ENCODE measurements at places on chromosomes 3 and 15.

GRCh38 chr15:60006203-60006862 lies 2.2 kb downstream of the FOXB1 start:
- DNase-seq = peak; percentile 77

DNA sequence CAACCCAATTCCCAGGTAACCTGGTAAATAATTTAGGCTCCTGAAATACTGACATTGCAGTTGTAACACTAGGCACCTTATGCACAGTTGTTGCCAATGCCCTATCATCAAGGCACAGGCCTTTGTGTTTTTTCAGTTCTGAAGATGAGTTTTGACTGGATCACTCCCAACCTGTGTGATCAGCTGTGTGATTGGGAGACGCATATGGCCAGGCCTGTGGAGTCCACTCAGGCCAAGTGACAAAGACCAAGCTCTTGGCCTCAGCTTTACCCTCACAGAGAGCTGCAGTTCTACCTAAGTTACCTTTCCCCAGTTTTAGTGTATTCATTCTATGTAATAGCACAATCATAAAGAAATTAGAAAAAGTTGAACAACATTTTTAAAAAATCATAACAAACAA lies 19.2 kb upstream of the AQP9 start:
- no peak for DNase-seq

GRCh38 chr3:100455841-100456550 lies 36.4 kb upstream of the TMEM45A start:
- DNase-seq = no peak

DNA sequence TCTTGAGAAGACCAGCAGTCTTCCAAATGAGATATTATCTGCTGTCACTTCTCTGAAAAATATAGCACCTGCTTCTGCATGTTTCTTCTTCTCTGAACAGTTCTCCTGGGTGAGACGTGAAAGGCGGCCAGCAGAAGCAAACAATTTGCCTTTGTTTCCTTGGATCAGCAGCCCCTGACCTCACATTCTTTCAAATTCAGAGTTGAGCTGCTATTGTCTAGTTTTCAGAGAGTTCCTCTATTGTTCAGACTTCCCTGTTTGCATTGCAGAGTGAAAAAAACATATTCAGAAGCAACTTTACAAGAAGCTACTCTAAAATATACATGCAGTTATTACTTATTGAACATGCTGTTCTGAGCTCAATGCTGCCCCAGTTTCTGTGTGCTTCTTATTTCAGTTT lies 653.6 kb downstream of the NAALADL2 start:
- DNase-seq = no peak

DNA sequence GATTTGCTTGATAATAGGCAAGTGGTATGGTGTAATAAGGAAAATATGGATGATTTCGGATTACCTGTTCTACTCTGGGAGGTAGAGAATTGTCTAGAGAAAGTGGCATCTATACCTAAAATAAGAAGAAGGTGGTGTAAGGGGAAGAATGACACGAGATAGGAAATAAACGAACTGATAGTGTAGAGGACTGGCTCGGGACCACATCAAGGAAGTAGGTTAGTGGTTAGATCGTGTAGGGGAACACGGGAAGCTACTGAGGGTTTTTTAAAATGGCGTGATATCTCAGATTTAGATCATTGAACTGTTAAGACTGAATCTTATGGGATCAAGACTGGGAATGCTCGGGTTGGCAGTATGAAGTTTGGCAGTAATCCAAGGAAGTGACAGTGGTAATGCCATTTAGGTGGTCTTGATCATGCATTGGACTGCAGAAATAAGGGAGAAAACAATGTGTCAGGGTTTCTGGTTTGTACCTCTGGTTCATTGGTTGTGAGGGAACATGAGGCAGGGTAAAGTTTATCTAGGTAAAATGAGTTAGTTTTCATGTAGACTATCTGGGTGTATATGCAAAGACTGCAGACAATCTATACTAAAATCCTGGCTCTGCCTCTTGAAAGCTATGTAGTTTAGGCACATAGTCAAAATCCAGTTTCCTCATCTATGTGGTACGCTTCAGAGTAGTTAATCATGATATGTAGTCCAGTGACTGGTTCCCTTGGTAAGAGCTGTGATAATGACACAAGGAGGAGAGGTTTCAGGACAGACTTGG lies 7.4 kb downstream of the RPL14 start:
- no peak for DNase-seq

DNA sequence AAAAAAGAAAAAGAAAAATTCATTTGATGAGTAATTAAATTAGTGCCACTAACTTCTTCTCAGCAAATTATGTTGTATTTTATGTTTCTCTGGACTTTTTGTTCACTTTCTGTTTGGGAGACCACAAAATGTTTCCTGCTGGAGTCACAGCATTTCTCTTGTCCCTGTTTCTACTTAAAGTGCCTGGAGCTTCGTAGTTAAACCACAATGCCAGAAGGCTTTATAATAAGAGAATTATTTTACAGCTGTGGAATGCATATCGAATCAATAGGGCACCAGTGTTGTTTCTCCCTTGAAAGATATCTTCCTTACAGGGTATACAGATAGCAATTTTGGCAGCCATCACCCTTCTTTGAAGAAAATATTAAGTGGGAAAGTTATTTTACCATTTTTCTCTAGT lies 3.2 kb downstream of the DTWD1 start:
- no peak for DNase-seq

DNA sequence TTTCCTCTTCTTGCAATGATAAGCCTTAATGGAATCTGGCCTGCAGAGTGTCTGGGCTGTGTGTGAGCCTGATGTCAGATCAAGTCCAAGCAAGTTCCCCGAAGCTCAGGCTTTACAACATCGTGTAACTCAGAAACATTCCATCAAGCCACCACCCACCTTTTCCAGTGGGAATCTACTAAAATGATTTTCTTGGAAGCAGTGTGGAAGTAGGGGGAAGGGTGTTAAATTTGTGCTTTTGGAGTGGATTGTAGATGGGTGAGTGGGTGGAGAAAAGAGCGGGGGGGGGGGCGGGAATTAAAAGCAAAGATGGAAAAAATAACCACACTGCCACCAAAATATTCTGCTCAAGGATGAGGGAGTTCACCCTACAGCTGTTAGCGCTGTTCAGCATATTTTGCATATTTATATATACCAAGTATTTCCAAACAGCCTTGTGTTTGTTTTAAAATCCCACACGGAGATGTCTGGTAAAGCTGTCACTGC lies 53.6 kb downstream of the VGLL3 start:
- no peak for DNase-seq

- no peak for DNase-seq
Observed at GRCh38 chr15:32649342-32649741, 7.8 kb downstream of the SCG5 start.

- DNase-seq = no peak
Observed at GRCh38 chr3:40254891-40255290, 54.6 kb upstream of the EIF1B start.

DNA sequence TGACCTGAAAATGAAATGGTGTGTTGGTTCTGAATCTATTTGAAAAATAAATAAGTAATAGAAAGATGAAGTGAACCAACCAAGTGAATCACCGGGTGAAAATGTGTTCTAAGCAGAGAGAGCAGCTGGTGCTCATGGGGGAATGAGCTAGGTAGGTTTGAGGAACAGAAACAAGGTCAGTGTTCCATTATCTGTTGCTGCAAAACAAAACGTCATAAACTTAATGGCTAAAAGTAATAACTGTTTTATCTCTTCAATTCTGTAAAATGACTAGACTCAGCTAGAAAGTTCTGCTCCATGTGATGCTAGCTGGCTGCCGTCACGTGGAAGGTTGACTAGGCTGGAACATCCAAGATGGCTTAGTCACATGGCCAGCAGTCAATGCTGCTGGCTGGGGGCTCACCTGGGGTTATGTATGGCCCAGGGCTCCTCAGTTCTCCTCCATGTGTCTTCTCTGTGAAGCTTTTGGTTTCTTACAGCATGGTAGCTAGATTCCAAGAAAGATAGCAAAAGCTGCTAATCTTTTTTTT lies 13.3 kb upstream of the SH3BP5 start:
- no peak for DNase-seq
